ENCODE measurements at places on chromosomes 2 and 18. TPM values are rescaled to one million over a fixed set of nuclear protein-coding genes. Genes with fewer than 3 reads are reported as not detected.

GRCh38 chr2:112623913-112624777 lies 21.6 kb upstream of the SLC20A1 start:
- no peak for DNase-seq

GRCh38 chr2:129117434-129117833 lies 798.8 kb upstream of the HS6ST1 start:
- DNase-seq = no peak

GRCh38 chr2:230160112-230160660 lies 59.6 kb downstream of the SP110 start:
- peak; percentile 61 for DNase-seq

GRCh38 chr2:139872503-139872902 lies 1092.3 kb upstream of the NXPH2 start:
- DNase-seq = no peak

- DNase-seq = no peak
Observed at GRCh38 chr2:177084607-177085006, 128.0 kb upstream of the HNRNPA3 start.

Gene KIF1A
- total RNA-seq = 439 TPM

GRCh38 chr2:46871976-46872381 lies 43.6 kb downstream of the MCFD2 start:
- no peak for DNase-seq

Measured in glutamatergic neuron (in vitro differentiated cells).